Activated CD4-positive, alpha-beta memory T cell treated with anti-CD3 and anti-CD28 coated beads for 36 hours (primary cell): ENCODE measurements at places on chromosomes 12 and 14.

DNA sequence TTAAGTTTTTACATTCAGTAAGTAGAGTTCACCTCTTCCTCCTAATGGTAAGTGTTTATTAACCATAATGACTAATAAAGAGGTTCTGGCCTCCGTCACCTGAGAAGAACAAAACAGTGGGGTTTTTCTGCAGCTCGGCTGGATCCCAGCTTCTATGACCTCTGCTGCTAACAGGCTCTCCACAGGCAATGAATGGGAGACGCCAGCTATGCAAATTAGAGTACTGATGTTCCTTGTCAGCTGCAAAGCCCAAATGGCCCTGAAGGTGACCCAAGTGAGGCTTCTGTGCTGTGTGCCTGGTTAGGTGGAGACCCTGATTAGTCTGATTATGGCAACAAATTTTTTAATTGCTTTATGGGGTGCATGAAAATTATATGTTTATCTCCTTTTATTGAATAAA, 218.1 kb downstream of the APAF1 start:
- DNase-seq: no peak

GRCh38 chr12:41537522-41537921, 349.4 kb downstream of the PDZRN4 start:
- no peak for DNase-seq

- no peak for DNase-seq
These were observed 200.5 kb downstream of the GXYLT1 start for GRCh38 chr12:41944216-41944615.

DNA sequence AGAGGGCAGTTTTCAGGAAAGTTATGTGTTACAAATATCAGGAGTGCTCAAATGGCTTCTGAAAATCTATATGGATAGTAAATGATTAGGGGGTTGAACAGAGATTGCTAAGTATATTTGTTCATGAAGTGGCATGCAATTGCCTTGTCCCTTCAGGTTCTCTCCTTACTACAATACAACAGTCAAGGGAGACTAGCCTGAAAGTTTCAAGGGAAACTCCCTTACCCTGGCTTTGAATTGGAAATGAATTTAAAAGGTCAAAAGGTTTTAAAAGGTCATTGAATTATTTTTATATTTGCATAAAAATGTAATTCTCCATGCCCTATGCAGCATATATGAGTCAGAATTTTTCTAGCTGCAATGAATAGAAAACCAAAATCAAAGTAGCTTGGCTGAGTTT, 253.1 kb upstream of the SYT1 start:
- no peak for DNase-seq

DNA sequence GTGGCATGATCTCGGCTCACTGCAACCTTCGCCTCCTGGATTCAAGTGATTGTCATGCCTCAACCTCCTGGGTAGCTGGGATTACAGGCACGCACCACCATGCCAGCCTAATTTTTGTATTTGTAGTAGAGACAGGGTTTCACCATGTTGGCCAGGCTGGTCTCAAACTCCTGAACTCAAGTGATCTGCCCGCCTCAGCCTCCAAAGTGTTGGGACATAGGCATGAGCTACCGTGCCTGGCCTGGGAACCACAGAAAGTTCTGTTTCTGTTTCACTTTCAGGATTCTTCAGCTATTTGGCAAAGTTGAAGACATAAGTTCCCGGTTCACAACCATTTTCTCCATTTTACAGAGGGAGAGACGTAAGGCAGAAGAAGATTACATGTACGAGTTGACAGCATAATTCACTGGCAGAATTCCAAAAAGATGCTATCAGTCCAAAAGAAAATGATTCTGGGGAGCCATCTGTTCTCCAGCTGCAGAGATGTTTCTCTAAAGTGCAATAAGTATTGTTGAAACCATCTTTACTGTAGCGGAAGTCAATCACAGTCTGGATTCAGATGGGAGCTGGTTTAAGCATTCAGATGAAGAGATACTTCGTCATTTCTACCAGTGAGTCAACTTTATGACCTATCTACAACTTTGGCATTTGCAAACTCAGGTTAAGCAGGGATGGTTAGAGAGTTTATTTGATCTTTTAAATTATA, 8.1 kb upstream of the RNF34 start:
- DNase-seq: peak; percentile 66

GRCh38 chr14:75142494-75142893, 15.6 kb upstream of the NEK9 start:
- no peak for DNase-seq

GRCh38 chr14:68212361-68212760, 392.8 kb downstream of the RAD51B start:
- no peak for DNase-seq

DNA sequence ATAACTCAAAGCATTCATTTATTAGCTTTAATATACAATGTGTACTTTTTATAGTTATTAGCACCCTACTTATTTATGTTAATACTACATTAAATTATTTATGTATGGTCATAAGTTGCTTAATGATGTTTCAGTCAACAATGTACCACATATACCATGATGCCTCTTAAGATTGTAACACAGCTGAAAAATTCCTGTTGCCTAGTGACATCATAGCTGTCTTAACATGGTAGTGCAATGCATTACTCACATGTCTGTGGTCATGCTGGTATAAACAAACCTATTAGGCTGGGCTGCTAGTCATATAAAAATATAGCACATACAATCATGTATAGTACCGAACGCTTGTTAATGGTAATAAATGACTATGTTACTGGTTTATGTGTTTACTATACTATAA, 120.4 kb downstream of the ANO6 start:
- no peak for DNase-seq

- DNase-seq: no peak
These were observed 53.7 kb downstream of the KCTD10 start for GRCh38 chr12:109423392-109423791.

- DNase-seq: no peak
These were observed 30.7 kb downstream of the GUCY2C start for GRCh38 chr12:14665354-14666348.

- DNase-seq: no peak
These were observed 354.3 kb downstream of the CEP128 start for GRCh38 chr14:80587096-80587724.

DNA sequence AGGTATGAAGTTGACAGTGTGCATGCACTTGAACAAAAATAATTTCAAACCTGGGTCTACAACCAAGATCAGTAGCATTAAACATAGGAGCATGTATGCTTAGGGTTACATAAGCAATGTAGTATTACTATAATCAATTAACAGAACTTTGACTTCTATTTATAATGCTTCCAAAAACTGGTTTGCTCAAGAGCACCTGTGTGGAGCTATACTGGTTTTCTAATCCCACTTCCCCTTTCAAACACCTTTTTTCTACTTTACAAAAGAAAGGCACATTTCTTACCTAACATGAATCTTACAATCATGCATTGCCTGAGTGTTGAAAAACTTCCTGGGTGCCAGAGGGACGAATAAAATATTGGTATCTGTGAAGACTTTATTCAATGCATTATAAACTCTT, 72.7 kb downstream of the EFCAB11 start:
- no peak for DNase-seq

DNA sequence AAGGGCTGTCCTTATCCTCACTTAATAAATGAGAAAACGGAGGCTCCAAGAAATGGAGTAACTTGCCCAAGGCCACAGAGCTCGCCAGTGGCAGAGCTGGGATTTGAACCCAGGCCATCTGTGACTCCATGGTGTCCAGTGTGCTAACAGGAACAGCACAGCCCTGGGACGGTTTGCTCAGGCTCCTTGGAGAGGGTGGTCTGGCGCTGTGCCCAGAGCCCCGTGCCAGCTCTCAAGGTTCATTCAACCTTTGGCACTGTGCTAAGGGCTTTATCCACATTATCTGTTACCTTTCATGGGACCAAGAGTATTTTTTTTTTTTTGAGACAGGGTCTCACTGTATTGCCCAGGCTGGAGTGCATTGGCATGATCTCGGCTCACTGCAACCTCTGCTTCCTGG, 8.1 kb downstream of the DAO start:
- no peak for DNase-seq

DNA sequence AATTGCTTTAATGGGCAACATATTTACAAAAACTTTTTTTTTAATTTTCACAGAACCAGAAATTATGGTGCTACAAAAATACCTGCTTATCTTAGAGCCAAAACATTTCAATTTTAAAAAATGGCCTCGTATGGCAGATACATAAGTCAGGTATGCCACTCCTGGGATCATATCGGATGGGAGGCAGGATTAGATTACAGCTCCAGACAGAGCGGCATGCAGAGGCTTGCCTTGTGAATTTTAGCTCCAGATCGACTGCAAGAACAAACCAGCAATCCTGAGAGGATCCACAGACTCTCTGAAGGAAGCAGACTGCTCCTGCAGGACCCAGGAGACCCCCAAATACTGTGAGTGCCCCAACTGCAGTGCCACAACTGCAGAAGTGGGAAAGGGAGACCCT, 169.3 kb upstream of the AMIGO2 start:
- no peak for DNase-seq

GRCh38 chr14:24940213-24940783, 109.6 kb downstream of the STXBP6 start:
- DNase-seq: no peak

DNA sequence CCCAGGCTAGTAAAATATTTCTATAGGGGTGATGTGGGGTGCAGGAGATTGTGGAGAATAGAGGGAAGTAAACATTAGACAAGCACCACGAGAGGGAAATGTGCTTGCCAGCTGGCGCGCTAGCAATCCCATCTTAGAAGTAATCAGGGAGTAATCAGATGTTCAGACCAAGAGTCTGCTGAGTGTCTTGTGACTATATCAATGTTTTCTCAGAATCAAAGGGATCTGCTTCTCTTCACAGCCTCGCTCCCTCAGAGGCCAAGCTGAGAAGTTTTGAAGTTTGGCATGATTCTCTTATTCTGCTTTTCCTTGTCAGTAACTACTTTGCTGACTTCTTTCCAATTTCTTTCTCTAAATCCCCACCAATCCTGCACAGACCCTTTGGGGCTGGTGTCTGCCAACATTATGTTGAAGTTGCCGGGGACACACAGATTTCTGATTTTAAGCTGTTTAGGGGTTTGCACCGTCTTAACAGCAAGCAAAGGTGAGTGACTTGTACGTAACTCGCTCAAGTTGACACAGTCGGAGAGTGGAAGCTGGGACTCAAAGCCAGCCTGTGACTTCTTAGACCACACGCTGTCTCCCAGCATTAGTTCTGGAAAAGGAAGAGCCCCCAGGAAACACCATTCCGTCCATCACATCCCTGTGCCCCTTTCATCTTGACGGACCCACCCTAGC, 22.0 kb upstream of the TSPAN9 start:
- no peak for DNase-seq

GRCh38 chr12:120169946-120170345, 24.6 kb downstream of the GCN1 start:
- DNase-seq: no peak

DNA sequence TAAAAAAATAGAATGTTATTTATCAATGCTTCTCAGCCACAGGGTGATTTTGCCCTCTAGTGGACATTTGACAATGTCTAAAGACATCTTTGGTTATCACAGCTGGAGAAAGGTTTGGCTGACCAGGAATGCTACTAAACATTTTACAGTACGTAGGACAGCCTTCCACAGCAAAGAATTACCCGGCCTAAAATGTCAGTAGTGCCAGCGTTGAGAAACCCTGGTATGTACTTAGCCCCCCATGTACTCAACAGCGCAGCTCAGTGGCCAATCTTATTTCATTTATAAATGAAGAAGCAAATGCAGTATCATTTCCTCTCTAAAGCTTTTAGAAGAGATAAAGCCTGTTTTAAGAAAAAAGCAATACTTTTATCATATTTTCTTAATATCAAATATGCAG, 5.8 kb downstream of the MARK3 start:
- DNase-seq: peak; percentile 47

DNA sequence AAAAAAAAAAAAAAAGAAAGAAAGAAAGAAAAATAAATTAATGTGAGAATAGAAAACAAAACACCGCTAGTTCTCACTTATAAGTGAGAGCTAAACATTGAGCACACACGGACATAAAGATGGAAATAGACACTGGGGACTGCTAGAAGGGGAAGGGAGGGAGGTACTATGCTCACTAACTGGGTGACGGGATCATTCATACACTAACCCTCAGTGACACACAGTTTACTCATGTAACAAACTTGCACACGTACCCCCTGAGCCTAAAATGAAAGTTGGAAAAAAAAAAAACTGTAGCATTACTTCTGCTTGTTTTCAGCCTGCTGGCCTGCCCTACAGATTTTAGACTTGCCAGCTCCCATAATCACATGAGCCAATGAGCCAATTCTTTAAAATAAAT, 10.5 kb upstream of the PRMT5 start:
- no peak for DNase-seq

GRCh38 chr14:35565871-35566464, 32.0 kb downstream of the INSM2 start:
- no peak for DNase-seq

DNA sequence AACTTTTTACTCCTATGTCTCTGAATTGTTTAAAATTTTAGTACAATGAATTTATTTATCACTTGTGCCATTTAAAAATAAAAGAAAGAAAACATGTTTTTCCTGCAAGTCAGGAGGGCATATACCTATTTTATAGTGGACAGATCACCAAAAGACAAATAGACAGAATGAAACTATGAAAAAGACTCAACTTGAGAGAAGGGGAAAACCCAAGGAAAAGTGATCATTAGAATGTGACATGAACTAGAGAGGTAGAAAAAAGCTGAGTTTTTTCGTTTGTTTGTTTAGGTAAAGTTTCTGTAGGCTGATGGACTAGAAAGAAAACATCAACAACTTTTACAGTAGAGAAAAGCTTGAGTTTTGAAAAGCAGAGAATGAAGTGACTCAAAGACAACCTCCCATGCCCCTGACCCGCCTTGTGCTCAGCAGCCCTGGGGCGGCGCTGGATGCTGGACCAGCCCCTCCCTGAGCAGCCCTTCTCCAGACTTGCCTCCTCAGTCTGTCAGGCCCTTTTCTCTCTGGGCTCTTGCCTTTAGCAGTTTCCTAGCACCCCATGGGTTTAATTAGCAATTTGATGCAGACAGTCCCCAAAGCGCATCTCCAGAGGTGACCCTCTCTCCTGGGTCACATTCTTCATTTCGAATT, 95.1 kb upstream of the ARID2 start:
- DNase-seq: no peak

- no peak for DNase-seq
These were observed 125.4 kb upstream of the PLEKHA5 start for GRCh38 chr12:19003987-19004619.

- no peak for DNase-seq
These were observed 176.7 kb downstream of the KLHL28 start for GRCh38 chr14:44785096-44785495.

DNA sequence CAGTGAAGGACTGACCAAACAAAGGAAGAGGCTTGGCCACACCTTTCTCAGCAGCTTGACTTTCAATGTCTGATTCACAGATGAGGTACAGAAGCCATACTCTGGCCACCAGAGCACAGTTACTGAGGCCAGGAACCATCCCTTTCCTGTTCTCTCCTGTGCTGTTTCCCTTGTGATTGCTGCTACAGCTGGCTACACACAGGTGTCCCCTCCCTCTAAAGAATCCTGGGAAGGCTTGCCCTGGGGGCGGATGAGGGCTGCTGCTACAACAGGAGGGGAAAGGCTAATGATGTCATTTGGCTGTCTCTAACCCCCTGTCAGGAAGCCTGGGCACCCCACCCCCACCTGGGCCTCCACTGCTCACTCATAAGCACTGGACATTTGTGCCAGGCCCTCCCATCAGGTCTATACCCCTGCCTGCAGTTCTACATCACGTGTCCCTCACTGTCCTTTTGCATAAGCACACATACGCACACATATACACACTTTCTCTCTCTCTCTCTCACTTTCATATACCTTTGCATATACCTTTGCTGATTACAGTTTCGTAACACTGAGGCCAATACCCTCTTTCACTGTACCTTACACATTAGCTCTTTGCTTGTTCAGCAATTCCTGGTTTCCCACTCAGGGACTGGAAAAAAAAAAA, 41.4 kb downstream of the PRPF40B start:
- no peak for DNase-seq
